ENCODE measurements at places on chromosomes 16 and 17.

DNA sequence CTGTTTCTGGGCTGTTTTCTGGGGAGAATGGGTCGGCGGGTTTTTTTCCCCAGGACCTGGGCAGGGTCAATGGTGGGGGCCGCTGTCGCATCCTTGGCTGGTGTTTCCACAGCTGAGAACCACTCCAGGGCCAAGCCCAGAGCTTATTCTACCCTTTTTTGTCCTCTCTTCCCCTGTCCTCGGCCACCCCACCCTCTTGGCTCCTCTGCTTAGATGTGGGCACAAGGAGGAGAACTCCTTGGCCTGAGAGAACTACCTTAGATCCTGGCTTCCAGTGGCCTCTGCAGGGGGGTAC is 4.0 kb downstream of the NOD2 start:
- DNase-seq, result no peak

DNA sequence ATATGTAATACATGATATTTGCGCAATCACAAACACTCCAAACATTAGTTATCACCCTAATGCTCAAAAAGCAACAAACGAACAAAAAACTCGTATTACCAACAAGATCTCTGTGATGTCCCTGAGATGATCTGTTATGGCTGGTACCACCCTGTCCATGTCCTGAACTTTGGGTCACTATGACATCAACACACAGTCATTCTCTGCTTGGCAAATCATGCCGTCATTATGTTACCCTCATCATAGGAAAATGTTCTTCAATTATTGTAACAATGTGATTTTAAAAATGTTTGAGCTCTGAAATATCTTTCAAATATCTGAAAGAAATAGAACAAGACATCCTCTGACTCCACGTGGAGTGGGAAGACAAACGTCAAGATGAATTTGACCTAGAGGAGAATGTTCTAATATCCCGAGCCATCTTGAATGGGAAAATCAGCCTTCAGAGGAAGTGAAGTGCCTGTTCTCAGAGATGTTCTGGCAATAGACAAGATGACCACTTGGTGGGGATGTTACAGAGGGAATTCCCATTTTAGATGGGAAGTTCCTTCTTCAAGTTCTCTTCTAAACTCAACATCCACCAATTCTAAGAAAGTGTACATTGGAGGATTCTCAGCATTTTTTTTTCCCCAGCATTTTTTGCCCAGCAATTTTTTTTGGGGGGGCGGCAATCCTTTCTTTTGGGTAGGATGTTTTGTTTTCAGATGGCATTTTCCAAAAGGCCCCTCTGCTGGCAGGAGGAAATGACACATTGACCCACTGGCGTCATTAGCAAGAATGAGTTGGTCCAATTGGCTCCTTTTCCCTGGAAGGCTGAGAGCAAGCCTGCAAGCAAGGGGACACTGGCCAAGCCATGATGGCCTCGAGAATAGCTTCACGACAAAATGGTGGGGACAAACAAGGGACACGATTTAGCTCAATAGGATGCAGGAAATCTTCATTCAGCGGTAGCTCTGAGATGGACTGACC is 3.7 kb upstream of the HSD17B2 start:
- DNase-seq, result no peak

GRCh38 chr16:88130681-88131080 is 179.4 kb downstream of the BANP start:
- no peak for DNase-seq

GRCh38 chr17:71963351-71963750 is 157.5 kb upstream of the SOX9 start:
- DNase-seq, result no peak

GRCh38 chr17:75370286-75370915 is 35.1 kb downstream of the GRB2 start:
- no peak for DNase-seq

GRCh38 chr17:69539781-69540319 is 125.4 kb downstream of the MAP2K6 start:
- DNase-seq, result no peak

DNA sequence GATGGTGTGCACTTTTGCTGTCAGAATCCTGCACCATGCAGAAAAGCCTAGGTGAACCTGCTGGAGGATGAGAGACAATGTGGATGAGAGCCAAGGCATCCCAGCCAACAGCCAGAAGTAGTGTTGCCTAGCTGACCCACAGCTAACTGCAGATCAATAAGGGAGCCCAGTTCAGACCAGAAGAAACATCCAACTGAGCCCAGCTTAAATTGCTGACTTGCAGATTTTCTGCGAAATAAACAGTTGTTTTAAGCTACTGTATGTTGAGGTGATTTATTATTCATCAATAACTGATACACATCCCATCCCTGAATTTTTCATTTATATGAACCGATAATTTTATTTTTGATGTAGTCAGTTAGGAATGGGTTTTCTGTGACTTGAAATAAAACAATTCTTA is 39.2 kb upstream of the TOX3 start:
- no peak for DNase-seq

GRCh38 chr16:4894276-4895150 is 42.4 kb downstream of the PPL start:
- no peak for DNase-seq

DNA sequence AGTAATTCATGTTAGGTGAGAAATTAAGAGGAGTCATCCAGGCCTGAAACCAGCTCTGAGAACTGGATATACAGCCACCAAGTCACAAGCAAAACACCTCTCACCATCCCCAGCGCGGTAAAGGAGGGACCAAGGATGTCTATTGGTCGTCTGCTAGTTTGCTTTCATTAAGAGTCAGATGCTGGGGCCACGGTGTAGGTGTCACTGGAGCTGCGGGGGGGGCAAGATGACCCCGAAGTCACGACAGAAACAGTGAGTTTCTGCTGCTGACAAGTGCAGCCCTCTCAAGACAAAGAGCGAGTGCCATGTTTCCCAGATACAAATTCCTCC is 790 bp downstream of the NCBP3 start:
- peak; percentile 34 for DNase-seq

GRCh38 chr17:52297230-52298010 is 138.9 kb upstream of the CA10 start:
- DNase-seq, result no peak

GRCh38 chr17:31690151-31690551 is 168.9 kb downstream of the COPRS start:
- no peak for DNase-seq

DNA sequence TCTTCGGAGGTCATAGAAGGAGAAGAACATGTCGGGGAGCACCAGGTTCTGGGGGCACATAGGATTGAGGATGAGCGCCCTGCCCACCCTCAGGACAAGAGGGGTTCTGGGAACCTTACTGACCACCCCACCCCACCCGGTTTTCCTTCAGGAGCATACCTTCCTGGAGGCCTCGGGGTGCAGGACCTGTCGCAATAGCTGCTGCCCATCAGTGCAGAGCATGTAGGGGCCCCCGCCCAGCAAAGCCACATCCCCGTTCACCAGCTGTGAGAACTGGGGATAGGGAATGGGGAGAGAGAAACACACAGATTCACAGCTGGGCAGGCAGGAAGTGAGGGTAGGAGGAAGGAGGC is 2.1 kb downstream of the ESRP2 start:
- DNase-seq, result no peak

- DNase-seq, result no peak
These were observed 81.5 kb downstream of the VPS53 start for GRCh38 chr17:633133-633532.
